ENCODE measurements at places on chromosomes 13 and 19.

- no peak for DNase-seq
These were observed 680.1 kb downstream of the DIAPH3 start for GRCh38 chr13:59483501-59484145.

DNA sequence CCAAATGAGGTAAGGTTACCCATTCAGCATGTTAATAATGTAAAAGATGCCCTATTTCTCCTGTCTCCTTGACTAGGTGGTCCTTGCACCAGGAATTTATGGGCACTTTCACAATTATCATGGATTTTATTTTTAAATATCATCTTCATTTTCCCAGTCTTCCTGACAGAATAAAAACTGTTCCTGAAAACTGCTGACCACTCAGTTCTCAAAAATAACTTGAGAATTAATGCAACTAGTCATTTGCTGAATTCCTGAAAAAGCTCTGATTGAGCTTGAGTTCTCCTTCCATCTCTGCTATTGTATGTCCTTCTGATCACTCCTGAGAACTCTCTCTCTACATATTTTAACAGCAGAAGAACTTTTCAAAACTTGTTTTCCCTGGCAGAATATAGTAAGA is 55.0 kb downstream of the DCLK1 start:
- DNase-seq, result no peak

GRCh38 chr19:30448386-30449077 is 76.3 kb downstream of the ZNF536 start:
- DNase-seq, result no peak

DNA sequence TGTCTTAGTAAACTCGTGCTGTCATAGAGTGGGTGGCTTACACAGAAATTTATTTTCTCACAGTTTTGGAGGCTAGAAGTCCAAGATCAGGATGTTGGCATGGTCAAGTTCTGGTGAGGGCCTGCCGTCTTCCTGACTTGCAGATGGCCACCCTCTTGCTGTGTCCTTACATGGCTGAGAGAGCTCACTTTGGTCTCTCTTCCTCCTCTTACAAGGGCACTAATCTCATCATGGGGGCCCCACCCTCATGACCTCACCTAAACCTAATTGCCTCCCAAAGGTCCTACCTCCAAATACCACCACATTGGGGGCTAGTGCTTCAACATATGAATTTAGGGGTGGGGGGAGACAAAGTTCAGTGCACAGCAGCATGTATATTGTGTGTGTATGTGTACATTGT is 14.3 kb upstream of the GPR18 start:
- no peak for DNase-seq

- DNase-seq, result no peak
These were observed 707 bp upstream of the MAMSTR start for GRCh38 chr19:48720251-48720612.

DNA sequence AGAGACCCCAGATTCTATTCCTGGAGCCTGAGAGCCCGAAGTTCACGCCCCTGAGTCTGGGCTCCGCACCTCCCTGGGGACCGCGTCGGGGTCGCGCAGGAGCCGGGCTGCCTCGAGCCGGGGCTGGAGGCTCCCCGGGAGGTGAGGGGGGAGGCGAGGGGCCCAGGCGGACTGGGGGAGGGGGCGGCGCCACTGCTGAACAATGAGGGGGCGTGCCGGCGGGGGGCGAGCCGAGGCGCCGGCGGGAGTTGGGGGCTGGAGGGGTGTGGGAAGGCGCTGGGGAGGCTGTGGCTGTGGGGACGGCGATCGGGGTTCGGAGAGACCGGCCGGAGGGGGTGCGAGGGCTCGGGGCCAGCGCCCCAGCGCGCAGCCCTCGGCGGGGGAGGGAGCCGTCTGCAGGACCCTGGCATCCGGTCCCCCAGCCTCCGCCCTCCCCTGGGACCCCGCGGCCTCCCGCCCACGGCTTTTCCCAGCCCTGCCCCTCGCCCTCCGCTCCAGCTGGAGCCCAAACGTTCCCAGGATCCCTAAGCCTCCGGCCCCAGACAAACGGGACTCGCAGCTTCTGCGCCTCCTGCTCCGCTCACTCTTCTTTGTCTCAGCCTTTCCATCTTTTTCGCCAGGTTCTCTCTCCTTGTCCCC is 922 bp downstream of the PLEKHG2 start:
- DNase-seq, result no peak

- DNase-seq, result no peak
These were observed 3.7 kb upstream of the NOP53 start for GRCh38 chr19:47741544-47742140.

- no peak for DNase-seq
These were observed 1526.9 kb downstream of the EFNB2 start for GRCh38 chr13:105008604-105009003.

DNA sequence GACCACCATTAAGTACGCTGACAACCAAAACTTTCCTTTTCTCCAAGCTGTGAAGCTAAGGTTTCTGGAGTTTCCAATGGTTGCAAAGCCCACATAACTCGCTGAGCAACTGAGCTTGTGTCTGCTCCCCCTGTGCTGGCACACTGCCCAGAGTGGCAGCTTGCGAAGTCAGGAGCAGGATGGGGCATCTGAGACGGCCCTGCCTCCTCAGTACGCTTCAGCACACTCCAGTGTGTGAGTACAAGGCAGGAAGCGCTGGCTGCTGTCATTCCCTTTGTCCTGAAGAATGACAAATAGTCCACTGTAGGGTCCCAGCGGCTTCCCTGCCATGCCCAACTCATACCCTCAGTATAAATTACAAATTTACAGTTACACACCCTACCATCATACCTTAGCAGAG is 51.5 kb downstream of the SKA3 start:
- no peak for DNase-seq

- DNase-seq, result no peak
These were observed 21.2 kb downstream of the PROZ start for GRCh38 chr13:113179374-113180230.

DNA sequence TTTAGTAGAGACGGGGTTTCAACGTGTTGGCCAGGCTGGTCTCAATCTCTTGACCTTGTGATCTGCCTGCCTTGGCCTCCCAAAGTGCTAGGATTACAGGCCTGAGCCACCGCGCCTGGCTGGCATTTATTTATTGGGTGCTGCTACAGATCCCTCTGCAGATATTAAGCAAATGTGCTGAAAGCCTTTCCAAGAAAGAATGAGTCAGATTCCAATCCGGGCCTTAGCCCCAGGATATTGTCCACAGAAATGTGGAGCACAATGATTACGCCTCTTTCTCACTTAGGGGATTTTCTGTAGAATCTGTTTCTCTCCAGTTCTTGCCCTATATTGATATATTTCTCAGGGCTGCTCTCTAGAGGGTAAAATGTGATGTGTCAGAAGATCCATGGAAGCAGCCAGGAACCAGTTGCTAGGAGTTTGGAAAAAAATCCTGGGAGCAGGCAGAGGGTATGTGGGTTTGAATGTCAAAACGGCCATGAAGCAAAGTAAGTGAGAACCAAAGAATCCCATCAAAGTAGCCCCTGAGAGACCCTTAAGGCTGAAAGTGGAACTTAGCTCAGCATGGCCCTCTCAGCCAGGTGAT is 24.8 kb upstream of the IGFL4 start:
- DNase-seq, result no peak

GRCh38 chr13:36998624-36999041 is 507 bp downstream of the ALG5 start:
- peak; percentile 26 for DNase-seq

DNA sequence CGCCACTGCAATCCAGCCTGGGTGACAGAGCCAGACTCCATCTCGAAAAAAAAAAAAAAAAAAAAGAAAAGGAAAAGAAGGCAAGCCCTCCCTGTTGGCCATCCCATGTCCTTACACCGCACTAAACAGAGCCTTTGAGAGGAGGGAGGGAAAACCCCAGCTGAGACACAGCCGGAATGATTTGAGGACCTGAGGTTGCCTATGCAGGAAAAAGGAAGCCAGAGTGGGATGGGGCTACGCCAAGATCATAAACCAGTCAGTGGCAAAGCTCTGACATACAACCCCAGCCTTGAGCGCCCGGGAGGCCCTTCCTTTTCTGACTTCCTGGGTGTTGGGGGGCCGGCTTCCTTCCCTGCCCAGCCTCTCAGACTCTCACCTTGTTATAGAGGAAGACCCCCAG is 12.5 kb upstream of the CHERP start:
- DNase-seq, result no peak

- no peak for DNase-seq
These were observed 54.6 kb downstream of the ARHGAP35 start for GRCh38 chr19:46915386-46915785.

DNA sequence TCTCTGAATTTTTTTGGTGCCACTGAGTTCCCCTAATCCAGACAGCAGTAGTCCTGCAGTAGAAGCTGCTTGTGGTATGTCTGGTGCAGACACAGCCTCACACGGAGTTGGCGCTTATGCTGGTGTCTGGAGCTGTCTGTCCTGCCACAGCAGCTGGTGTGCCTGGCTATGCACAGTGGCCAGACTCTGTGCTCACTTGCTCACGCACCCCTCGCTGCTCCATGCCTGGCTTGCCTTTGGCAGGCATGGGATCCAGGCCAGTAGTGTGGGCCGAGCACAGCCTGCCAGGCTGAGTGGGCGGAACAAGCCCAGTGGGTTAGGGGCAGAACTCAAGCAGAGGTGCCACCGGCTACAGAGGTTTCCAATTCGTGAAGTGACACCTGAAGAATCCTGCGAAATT is 845.9 kb upstream of the PCDH9 start:
- no peak for DNase-seq

DNA sequence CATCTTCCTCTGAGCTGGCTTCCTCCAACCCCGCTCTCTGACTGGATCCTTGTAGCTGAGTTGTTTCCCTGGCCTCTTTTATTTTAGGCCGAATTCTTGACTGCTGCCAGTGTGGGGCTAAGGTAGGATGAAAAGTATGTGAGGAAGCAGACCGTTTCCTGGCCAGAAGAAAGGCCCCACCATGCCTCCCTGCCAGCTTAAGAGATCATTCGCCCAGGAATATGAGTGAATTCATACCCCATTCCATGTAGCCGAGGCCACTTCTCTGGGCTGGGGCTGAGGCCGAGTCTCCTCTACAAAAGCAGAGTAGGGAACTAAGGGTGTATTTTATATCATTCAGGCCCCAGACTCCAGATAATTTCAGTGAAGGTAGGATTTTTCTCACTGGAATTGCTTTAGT is 32.3 kb downstream of the NFIX start:
- no peak for DNase-seq

- no peak for DNase-seq
These were observed 152.4 kb downstream of the LMO7 start for GRCh38 chr13:75788481-75788981.

GRCh38 chr19:37999309-38000213 is 92.6 kb downstream of the SIPA1L3 start:
- DNase-seq, result no peak

DNA sequence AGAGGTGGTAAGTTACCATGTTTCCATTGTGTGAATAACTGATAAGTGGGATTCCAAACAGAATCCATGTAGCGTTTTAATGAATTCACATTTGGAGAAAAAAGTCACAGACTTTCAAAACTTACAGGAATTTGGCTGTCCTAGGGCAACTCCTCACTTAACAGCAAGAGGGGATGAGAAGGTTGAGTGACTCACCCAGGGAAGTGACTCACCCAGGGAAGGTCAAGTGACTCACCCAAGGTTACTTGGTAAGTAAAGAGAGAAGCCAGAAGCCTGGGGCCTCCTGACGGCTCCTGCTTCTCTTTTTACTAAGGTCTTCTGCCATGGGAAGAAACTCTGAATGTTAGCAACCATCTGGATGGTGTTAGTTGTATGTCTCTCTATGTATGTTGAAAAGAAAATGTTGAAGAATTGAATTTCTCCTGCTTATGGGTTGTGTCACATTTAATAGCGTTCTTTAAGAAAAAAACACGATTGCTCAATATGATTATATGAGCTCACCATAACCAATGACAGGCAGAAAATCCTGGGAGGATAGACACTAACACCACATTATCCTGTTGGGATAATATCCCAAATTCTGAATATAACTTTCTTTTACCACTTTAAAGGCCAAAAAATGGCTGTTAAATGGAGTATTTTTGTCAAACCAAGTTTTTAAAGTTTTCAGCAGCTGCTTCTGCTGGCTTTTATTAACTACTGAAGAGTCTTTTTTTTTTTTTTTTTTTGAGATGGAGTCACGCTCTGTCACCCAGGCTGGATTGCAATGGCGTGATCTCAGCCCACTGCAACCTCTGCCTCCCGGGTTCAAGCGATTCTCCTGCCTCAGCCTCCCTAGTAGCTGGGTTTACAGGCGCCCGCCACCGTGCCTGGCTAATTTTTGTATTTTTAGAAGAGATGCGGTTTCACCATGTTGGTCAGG is 195.6 kb downstream of the GGACT start:
- peak; percentile 51 for DNase-seq

DNA sequence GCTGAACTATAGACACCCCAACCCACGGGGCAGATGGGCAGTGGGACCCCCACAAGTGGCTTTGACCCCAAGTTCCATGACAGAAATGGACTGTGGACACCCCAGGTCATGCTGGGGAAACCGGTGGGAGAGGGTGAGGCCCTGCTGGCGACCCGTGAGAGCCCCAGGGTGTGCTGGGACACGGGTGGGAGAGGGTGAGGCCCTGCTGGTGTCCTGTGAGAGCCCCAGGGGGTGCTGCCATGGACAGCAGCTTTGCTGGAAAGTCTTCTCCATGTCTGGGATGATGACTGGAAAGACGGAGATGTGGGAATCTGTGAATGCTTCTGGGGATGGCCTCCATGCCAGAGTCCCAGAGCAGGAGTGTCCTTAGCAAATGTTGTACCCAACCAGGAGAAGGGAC is 148.4 kb downstream of the URI1 start:
- DNase-seq, result no peak

GRCh38 chr19:38452430-38453366 is 19.2 kb downstream of the RYR1 start:
- peak; percentile 15 for DNase-seq

GRCh38 chr19:19040417-19040816 is 7.0 kb downstream of the ARMC6 start:
- no peak for DNase-seq

DNA sequence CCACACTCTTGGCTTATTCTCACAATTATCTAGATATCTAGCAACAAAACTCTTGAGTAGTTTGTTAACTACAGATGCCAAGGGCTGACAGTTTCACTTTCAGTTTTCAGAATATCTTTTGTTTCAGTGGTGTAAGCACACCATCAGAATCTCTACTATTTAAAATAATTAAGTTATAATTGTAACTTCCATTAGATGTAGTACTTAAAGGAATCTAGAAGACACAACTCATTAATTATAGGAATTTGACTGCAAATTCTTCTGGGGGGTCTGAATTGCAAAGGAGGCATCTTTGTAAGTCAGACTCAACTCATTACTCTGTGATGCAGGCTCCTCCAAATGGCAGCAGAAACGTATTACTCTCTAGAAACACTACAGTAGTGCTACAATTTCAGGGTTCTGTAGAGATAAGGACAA is 44.9 kb upstream of the USPL1 start:
- DNase-seq, result no peak

DNA sequence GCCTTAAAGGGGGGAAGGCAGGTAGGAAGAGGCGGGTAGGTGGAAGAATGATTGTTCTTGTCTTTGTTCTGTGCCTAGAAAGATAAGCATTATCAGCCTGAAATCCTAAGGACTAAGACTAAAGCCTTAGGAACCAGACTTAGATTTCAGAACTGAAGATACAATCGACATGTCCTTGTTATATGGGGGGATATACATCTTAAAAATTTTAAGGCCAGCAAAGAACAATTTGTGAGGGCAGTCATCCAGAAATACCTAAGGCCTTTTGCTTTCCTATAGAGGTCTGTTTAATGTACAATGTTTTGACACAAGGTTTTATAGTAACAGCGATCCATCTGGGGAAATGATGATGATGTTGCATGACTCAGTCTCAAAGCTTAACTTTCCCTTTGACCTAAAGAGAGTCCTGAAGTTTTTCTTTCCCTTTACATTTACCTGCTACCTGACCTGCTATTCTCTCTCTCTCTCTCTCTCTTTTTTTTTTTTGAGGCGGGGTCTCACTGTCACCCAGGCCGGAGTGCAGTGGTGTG is 20.2 kb upstream of the CEACAM6 start:
- DNase-seq, result no peak

- no peak for DNase-seq
These were observed 156.9 kb downstream of the KCTD15 start for GRCh38 chr19:33953592-33953991.
